ENCODE measurements at places on chromosomes 7 and 10. TPM values are rescaled to one million over a fixed set of nuclear protein-coding genes. Genes with fewer than 3 reads are reported as not detected.

NUDT13 gene
- 3.5 TPM for total RNA-seq

JAZF1 gene
- 5.5 TPM for total RNA-seq

CFTR gene
- 0.91 TPM for total RNA-seq

MMD2 gene
- total RNA-seq, result not detected

NEURL1 gene
- total RNA-seq, result 0.40 TPM

OR13A1 gene
- total RNA-seq, result 0.35 TPM

CNPY1 gene
- not detected for total RNA-seq

OGDHL gene
- 10.4 TPM for total RNA-seq

TRPV5 gene
- 0.29 TPM for total RNA-seq

DNA sequence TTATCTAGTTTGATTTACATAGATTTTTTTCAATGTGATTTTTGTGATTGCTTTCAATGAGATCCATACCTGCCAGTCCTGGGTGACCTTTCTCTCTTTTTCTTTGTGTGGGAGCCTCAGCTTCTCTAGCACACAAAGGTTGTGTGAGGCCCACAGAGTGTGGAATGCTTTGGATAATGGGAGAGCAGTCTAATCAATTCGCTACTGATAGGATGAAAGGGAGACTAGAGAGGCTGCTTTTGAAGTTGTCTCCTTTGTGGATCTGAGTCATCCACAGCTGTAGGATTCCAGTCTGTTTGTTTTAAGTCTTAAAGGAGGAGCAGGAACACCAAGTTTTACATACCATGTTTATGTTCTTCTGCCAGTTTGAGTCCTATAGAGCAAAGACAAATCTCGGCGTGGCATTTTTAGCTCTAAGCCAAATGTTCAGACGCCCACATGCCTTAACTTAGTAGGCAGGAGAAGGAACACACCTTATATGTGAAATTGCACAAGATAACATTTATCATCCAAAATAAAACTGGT is 330.0 kb downstream of the ARL4A start:
- no peak for DNase-seq

DNA sequence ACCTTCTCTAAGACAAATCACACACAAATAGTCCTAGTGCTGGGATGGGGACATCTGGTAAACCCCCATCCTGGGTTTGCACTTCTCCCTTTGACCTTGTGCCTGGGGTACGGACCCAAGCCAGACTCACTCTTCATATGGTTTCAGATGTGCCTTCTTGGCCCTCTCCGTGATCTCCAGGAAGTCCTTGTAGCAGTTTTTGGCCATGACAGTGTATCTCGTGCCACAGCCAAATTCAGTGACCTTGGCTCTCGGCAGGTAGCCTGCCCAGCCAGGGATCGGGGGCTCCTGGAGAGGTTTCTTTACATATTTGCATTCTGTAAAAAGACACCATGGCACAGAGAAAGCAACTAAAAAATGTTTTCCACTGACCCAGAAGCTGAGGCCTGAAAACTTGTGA is 43.9 kb downstream of the PNLIPRP2 start:
- DNase-seq, result no peak

DNA sequence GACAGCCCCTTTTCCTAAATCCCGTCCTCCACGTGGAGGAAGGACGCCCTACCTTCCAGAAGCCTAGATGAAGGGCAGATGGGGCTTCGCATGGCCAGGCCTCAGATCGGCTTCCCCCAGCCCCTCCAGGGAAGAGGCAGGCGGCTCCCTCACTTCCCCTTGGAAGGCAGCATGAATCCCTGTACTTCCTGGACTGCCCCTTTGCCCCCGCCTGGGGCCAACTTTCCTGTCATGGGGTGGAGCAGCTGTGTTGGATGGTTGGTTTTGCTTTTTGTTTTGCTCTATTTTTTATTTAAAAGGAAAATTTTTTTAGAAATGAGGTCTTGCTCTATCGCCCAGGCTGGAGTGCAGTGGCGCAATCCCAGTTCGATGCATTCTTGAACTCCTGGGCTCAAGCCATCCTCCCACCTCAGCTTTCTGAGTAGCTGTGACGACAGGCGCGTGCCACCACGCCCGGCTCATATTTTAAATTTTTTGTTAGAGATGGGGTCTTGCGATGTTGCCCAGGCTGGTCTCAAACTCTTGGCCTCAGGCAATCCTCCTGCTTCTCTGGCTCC is 27.2 kb downstream of the GTF2IRD1 start:
- DNase-seq, result no peak

DNA sequence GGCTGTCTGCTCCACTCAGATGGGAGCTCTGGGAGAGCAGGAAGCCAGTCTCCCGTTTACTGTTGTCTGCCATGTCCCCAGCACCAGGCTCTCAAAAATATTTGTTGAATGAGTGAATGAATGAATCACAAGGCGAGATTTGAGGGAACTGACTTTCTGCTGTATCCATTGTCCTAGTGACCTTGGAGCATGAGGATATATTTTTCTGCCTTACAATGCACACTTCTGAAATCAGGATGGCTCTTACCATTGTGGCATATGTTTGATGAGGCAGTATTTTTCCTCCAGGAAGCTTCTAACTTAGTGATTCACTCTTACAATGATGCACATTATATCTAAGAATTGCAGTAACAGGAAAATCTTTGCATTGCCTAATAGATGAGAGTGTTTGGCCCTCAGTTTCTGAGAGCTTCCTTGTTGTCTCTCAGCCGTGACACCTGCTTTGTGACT is 136.4 kb downstream of the RPS24 start:
- no peak for DNase-seq

DNA sequence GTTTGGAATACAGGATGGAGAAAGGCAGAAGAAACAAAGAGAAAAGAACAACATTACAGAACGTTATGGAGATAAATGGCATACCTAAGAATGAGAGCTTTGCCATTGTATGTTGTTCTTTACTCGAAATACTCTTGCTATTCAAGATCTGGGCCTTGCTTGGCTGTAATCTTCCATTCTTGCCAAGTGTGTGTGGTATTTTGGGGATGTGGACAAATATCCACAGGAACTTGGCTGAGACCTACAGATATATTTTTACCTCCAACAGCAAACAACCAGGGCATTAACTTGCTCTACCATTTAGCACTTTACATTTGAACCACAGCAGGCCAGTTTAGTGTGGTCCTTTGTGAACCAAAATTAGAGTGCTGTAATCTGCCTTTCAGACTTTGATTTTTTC is 76.3 kb downstream of the DKK1 start:
- no peak for DNase-seq

- DNase-seq, result no peak
Measured at GRCh38 chr10:93290661-93291354, 191.3 kb downstream of the MYOF start.

GRCh38 chr10:17161775-17162174 is 32.2 kb upstream of the CUBN start:
- DNase-seq, result no peak

DNA sequence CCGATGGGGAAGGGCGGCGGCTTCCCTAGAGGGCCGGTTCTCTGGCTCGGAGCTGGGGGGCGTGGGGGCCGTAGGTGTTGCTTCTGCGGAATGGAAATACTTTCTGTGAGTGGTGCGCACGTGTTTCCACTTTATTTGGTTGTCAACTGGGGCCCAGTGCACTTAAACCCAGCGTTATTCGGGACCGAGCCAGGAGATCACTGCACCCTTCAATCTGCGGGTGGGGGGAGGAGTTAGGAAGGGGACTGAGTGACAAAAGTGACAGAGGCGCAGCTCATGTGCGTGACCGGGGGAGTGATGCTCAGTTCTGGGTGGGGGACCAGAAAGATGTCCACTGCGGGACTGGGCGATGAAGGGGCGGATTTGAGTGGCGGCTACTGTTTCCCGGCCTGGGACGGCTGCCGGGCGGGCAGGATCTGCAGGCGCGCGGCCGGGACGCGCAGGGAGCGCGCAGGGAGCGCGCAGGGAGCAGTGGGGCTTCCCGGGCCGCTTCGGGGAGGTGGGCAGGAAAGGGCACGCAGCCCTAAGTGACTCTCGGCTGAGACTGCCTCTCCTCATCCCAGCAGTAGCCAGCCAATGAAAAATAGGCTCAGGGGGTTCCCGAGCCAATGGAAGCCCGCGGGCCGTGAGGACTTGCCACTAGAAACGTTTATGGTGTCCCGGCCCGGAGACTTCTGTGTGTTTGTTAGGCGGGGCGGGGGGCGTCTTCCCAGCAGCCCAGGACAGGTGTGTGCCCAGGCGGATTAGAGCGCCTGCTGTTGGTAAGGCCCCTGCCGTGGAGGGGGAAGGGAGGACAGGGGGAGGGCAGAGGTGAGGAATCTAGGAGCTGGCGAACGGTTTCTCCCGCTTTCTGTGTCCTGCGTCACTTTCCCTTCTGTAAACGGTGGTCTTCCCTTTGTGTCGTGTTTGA is 54.3 kb upstream of the KDM7A start:
- DNase-seq, result peak; percentile 56

GRCh38 chr10:84891631-84892030 is 563.2 kb downstream of the CCSER2 start:
- no peak for DNase-seq

DNA sequence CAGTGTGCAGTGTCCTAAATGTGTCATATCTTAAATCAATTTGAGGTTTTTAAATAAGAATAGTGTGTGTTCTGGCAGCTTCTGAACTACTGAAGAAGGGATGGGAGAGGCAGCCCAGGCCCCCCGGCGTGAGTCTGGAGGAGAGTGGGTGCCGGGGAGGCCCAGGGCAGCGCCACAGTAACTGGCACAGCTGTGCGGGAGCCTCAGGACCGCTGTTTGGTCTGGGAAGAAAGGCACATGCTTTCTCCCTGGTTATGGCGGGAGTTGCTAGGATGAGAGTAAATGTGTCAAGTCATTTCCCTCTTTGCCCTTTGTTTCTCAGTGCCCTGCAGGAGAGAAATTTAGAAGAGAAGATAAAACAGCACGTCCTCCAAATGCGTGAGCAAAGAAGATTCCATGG is 31.9 kb upstream of the PWWP2B start:
- DNase-seq, result no peak

GRCh38 chr10:13773043-13773442 is 186.3 kb downstream of the PRPF18 start:
- no peak for DNase-seq

- no peak for DNase-seq
Measured at GRCh38 chr7:86814661-86815379, 171.1 kb downstream of the GRM3 start.

GRCh38 chr7:73706126-73707044 is 13.1 kb downstream of the STX1A start:
- no peak for DNase-seq

DNA sequence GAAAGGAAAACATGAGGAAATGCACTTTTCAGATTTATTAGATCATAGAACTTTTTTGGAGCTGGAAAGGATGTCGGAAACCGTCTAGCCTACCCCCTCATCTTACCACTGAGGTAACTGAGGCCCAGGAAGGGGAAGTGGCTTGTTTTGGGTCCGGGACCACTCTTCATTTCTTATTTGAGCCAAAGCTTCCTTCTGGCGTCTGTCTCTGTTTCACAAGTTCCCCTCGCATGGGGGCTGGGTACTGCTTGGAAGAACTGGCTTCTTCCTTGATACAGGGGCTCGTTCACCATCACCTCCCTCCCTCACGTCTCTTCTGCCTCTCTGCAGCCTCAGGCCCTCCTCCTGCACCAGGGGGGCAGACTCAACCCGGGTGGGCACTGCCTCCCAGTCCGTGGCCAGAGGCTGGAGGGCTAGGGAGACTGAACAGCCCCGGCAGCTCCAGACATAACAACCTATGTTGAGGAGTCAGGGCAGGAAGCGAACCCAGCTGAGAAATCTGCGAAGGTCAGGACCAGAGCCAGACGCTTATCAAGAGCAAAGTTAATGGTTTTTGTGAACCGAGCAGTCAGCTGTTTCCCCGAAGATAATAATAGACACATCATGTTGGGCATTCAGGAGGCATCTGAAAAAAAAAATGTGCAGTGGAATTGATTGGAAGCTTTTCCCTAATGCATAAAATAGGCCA is 12.9 kb downstream of the HTRA1 start:
- DNase-seq, result no peak

DNA sequence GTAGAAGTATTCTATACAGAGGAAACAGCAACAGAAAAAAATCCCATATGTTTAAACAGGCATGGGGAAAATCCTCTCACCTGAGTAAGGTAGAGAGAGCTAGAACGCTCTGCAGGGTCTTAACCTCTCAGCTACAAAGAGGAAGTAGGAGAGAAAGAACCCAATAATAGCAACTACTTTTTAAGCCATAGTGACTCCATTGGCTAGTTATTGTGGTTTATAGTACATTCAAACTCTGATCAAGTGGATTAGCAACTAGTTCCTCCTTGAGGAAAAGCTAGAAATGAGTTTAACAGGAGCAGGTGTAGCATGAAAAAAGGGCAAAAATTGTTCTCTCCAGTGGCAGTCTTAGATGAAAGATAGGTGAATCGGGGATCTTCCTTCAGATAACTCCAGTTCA is 89.7 kb downstream of the HGF start:
- no peak for DNase-seq

- DNase-seq, result no peak
Measured at GRCh38 chr7:25830215-25830614, 321.8 kb upstream of the NFE2L3 start.

- DNase-seq, result no peak
Measured at GRCh38 chr10:18437486-18437885, 213.9 kb downstream of the NSUN6 start.

- no peak for DNase-seq
Measured at GRCh38 chr10:76882245-76882644, 755.4 kb downstream of the KCNMA1 start.

GRCh38 chr10:35705671-35706070 is 63.6 kb upstream of the FZD8 start:
- DNase-seq, result no peak

DNA sequence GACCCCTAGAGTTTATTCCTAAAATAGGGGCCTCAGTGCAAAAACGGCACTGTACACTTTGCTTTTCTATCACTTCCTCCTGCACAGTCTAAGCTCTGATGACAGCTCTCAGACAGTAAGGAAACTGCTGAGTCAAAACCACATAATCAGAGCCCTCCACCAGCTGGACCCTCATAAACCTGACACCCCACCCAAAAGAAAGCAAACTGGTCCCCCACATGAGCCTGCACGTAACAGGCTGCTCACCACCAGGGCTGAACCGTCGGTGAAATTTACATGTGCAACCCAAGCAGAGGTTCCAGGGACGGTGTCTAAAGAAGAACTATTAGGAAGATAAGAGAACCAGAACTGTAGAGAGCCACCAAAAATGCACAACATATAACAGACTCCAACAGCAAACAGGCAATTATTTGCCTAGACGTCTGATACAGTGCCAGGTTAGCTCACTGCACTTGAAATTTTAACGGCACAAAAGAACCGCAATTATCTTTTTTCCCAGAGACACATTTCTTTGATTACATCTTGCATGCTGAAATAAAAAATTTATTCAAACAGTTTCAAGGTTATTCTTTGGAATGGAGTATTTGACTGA is 19.6 kb downstream of the SGMS1 start:
- no peak for DNase-seq

DNA sequence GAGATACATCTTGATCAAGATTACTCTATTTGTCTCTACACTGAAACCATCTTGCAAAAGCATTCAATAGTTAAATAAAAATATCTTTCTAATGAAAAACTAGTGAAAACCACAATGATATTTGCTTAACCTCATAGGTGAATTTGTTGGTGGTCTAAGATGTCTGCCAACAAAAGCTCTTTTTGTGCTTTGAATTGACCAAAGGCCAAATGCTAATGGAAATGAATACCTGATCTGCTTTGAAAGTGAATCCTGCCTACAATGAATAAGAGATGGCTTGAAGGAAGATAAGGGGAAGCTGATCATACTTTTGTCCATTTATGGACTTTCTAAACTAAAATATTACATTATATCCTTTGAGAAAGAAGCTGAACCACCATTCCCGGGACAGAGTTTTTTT is 228.9 kb upstream of the ETV1 start:
- no peak for DNase-seq

- no peak for DNase-seq
Measured at GRCh38 chr10:121252756-121253155, 345.5 kb downstream of the FGFR2 start.
